ENCODE measurements at places on chromosomes 7 and 10. TPM values are rescaled to one million over a fixed set of nuclear protein-coding genes. Genes with fewer than 3 reads are reported as not detected.
A peak's percentile ranks its signal among the peaks of the same experiment; 100 is the strongest.

GRCh38 chr7:107048783-107049418 is 4.4 kb downstream of the PRKAR2B start:
- ATAC-seq, result no peak

DNA sequence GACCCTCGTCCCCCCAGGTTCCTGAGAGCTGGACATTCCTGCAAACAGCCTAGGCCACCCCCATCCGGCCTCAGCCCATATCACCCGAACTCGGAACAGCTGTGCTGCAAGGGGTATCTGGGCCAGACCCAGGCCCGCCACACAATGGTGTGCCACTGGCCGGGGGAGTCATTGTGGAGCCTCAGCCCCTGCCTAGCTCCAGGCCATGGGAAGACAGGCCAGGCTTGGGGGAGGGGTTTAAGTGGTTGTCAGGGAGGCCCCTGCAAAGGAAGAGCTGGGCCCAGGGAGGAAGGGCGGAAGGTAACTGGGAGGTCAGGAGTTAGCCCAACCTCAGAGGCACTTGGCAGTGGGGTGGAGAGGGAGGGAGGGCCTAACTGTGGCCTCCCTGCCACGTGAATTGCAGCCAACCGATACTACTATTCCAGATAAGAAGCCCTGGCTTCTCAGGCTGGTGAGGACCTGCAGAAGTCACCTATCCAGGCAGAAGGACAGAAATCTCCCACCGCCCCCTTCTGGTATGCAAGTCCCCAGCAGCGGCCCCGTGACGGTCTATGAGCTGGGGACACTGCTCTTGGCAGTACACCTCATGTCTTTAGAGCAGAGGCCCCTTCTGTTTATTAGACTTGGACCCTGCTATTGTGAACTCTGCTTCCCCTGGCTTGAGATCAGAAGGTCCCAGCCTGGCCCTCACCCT is 26.8 kb downstream of the VSIR start:
- ATAC-seq, result no peak

- no peak for ATAC-seq
These were observed 5.2 kb downstream of the DUSP5 start for GRCh38 chr10:110502851-110503301.

DNA sequence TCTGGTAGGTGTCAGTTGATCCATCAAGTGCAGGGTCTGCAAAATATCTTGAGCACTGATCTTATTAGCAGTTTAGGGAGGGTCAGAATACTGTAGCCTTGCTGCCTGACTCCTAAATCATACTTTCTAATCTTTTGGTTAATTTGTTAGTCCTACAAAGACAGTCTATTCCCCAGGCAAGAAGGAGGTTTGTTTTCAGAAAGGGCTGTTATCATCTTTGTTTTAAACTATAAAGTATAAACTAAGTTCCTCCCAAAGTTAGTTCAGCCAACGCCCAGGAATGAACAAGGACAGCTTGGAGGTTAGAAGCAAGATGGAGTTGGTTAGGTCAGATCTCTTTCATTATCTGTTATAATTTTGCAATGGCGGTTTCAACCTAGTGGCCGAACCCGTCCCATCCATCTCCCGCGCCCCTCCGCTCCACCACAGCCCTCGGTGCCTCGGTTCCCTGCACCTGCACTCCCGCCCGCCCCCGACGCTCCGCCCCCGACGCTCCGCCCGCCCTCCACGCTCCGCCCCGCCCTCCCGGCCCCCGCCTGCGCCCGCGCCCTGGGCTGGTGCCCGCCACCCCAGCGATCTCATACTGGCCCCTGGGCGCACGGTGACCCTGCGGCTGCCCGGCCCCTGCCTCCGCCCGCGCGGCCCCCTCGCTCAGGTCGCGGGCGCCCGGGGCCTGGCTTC is at the start of gene ADCK2:
ADCK2 (plus strand) TSS at position 564 of the 681 bp plus-strand sequence. CDS start 386 bp downstream, outside the sequence.
- peak; percentile 80 for ATAC-seq

- peak; percentile 59 for ATAC-seq
These were observed 184.8 kb downstream of the AUTS2 start for GRCh38 chr7:69782917-69783684.

DNA sequence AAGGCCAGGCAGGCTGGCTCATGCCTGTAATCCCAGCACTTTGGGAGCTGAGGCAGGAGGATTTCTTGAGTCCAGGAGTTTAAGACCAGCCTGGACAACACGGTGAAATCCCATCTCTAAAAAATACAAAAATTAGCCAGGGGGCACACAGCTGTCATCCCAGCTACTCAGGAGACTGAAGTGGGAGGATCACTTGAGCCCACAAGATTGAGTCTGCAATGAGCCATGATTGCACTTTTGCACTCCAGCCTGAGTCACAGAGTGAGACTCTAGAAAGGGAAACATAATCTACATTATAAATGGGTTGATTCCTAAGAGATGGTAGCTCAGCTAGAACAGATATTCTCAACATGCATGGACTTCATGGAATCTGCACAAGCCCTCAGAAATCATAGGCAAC is 6.3 kb upstream of the LIPF start:
- no peak for ATAC-seq

GRCh38 chr10:36141856-36142560 is 499.9 kb upstream of the FZD8 start:
- ATAC-seq, result no peak

- ATAC-seq, result no peak
These were observed 36.7 kb upstream of the EFCAB10 start for GRCh38 chr7:105618016-105618296.

DNA sequence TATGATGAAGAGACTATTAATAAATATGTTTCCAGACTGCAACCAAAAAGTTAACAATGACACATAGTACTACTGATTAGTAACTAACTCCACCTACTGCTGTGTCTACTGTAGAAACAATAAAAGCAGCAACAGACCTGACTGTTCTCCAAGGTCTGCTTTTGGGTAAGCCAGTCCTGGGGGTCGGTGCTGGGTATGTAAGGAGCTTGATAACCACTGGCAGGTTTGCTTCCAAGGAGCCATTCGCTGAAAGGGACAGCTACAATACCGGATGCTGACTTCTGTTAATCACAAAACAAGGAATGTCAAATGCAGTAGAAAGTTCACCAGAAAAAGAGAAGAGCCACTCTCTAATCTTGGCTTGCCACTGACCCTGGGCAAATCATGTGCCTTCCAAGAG is 17.7 kb downstream of the NCOA4 start:
- no peak for ATAC-seq

- no peak for ATAC-seq
These were observed 25.4 kb upstream of the MRC1 start for GRCh38 chr10:17783751-17784150.

GRCh38 chr10:68362590-68362989 is 29.9 kb upstream of the PBLD start:
- no peak for ATAC-seq

GRCh38 chr10:23200997-23201652 is 9.0 kb downstream of the PTF1A start:
- no peak for ATAC-seq

- no peak for ATAC-seq
These were observed 11.5 kb downstream of the TPK1 start for GRCh38 chr7:144824360-144824759.

DNA sequence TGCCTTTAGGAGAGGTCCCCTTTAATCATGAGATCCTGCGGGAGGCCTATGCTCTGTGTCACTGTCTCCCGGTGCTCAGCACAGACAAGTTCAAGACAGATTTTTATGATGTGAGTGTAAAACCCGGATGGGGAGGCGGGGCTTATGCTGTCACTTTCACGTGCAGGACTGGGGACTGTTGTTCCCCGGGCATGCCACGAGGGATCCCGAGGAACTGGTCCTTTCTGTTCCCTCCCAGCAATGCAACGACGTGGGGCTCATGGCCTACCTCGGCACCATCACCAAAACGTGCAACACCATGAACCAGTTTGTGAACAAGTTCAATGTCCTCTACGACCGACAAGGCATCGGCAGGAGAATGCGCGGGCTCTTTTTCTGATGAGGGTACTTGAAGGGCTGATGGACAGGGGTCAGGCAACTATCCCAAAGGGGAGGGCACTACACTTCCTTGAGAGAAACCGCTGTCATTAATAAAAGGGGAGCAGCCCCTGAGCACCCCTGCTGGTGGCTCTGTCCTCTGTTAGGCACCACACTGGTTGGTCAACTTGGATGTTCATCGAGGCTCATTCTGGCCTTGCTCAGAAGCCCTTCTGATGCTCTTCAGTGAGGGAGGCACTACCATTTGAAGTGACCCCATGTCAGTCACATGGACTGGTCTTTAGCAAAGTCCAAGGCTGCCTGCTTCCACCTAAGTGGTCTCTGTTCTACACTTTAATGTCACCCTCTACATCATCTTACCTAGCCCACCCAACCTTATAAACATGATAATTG is 2.8 kb downstream of the COPS6 start:
- no peak for ATAC-seq

GRCh38 chr7:43584195-43584586 is 1.3 kb downstream of the STK17A start:
- ATAC-seq, result no peak

GRCh38 chr7:13990319-13990983 is 985 bp upstream of the ETV1 start:
- ATAC-seq, result peak; percentile 30

Gene NKX1-2
- not detected for total RNA-seq

Gene UPK3BL1
- 18.9 TPM for total RNA-seq

Gene STYXL1
- 15.4 TPM for total RNA-seq

Gene THSD7A
- 4.5 TPM for total RNA-seq

Gene RGR
- not detected for total RNA-seq

Gene SLC13A4
- 0.27 TPM for total RNA-seq

Gene HSPA14
- total RNA-seq, result 15.1 TPM

Gene FZD1
- 19.3 TPM for total RNA-seq

Gene GFRA1
- 62.5 TPM for total RNA-seq

Gene VSTM4
- 22.2 TPM for total RNA-seq

Gene RAPGEF5
- 28.9 TPM for total RNA-seq
